ENCODE measurements at places on chromosomes 4 and X.

GRCh38 chr4:106618956-106619355 lies 250.4 kb upstream of the GIMD1 start:
- DNase-seq, result no peak

- no peak for DNase-seq
These were observed 2.2 kb downstream of the RBM10 start for GRCh38 chrX:47146936-47147859.

DNA sequence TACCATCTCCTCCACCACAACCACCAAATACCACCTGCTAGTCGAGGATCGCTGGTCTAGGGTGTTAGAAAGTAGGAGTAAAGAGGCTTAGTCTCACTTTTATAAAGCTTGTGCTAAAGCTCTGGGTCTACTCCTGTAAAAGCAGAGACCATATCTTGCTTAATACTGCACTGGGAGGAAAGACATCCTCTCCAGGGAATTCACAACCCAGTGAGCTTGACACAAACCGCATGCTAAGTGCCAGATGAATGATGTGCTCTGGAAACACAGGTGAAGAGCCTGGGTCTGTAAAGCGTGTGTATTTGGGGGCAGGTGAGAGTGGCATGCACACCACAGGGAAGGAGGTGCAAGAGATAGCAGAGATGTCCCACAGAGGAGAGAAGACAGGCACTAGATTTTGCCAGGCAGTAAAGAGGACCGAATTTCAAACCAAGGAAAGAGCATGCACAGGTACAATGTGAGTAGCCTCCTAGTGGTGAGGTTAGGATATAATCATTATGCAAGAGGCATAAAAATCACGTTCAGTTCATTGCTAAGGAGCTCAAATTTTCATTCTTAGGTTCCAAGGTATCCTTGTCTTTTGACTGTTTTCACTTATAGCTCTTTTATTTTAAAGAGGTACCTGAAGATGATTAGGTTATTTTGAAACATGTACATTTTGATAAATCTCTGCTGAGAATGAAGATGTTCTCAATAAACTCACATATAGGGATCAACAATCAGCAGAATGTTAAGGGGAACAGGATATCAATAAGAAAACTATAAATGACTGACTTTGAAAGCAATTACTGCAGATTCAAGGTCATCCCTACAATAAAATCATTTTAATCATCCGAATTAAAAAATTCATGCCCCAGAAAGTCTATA lies 20.7 kb downstream of the TAPT1 start:
- no peak for DNase-seq

DNA sequence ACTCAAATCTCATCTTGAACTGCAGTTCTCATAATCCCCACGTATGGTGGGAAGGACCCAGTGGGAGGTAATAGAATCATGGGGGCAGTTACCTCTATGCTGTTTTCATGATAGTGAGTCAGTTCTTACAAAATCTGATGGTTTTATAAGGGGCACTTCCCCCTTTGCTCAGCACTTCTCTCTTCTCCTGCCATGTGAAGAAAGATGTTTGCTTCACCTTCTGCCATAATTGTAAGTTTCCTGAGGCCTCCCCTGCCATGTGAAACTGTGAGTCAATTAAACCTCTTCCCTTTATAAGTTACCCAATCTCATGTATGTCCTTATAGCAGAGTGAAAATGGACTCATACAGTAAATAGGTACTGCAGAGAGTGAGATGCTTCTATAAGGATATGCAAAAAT lies 1050.6 kb upstream of the GRIA3 start:
- no peak for DNase-seq

DNA sequence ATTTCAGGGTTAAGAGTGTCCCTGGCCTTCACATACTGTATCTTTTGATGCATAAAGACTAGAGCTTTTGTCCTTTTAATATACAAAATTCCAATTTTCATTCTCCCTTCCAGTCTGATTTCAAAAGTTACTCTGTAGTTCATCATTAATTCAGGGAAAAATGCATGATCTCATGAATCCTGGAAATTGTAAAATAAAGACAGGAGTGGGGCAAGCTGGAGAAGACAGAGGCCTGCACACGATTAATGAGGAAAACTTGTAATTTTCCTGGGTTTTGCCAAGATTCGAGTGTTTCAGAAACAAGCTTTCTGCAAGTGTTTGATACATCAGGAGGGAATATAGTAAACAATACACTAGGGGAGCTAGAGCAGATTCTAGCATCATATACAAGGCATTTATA lies 947.9 kb downstream of the FAT4 start:
- DNase-seq, result no peak

GRCh38 chr4:155407480-155407879 lies 30.7 kb upstream of the MAP9 start:
- DNase-seq, result no peak

GRCh38 chrX:112645774-112646173 lies 34.0 kb downstream of the LHFPL1 start:
- no peak for DNase-seq

DNA sequence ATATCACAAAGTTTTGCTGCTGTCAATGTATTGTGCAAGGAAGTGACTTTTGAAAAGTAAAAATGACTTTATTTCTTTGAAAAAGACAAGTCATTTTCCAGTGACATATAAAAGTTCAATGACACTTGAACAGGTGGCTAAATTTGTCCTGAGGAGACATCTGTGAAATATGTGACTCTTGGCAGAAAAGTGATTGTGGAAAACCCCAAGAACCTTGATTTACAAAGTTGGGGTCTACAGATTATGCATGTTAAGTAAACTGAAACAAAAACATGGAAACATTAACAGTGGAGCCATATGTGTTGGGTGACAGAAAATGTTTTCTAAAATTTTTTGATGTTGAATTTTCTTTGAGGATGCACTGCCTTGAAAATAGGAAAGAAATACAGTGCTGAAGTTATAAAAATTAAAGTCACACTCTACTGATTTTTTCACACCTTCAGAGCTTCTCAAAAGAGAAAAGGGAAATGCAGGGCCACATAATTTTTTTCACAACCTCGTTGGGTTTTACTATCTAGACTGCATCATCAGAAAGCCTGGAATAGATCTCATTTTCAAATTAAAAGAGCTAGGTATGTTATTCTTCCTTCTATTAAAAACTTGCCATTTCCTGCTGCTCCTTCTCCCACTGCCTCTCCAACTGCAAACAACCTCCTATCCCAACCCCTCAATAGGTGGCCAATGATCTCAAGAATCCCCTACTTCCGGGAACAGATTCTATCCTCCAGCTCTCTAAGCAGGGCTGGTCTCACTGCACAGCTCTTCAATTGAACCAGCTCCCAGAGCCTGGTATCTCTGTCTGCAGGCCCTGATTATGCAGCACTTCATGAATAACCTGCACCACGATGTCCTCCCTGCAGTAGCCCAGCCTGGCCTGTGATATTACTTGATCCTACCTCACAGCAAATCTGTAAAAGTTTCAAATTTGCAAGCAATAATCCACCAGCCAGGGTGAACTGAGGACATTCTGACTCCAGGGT lies 570.8 kb upstream of the CPEB2 start:
- DNase-seq, result no peak

- peak; percentile 55 for DNase-seq
These were observed 548 bp downstream of the TLR1 start for GRCh38 chr4:38803833-38804653.

GRCh38 chrX:149950681-149951080 lies 12.4 kb upstream of the EOLA2 start:
- peak; percentile 28 for DNase-seq

- no peak for DNase-seq
These were observed 10.6 kb downstream of the TSPAN6 start for GRCh38 chrX:100625985-100626491.

DNA sequence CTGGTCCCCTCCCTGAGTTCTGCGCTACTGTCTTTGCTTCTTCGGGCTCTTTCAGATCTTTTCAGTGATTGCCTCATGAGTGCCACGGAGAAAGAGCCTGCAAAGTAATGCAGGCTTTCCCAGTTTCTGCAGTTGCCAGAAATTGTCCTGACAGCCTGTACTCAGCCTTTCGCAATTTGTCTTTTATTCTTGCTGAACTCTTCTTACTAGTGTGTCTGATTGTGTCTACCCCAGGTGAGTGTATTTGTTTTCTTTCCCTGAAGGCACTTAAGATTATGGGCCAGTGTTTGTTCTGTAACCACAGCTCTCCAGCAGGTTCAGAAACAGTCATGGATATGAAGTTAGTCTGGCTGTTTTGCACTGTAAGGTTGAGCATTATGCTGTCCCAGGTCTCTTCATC lies 47.1 kb downstream of the FAM193A start:
- DNase-seq, result no peak

- DNase-seq, result peak; percentile 20
These were observed 252.4 kb upstream of the CPEB2 start for GRCh38 chr4:14749910-14750309.

GRCh38 chr4:10171055-10171454 lies 54.5 kb upstream of the WDR1 start:
- DNase-seq, result no peak

DNA sequence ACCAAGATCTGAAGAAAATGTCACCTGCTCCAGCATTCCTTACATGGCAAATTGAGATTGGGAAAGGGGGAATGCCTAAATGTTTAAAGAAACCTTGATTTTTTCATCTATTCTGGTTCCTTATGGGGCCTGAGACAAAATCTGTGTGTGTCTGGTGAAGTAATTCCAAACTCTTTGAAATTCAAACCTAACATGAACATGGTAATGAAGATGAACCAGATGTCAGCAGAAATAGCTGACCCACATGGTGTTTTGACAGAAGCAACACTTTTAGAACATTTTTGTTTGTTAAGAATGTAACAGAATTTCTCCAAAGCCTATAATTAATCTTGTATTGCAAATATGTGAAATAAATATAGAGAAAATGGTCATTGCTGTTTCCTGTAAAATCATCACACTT lies 133.0 kb downstream of the PARM1 start:
- no peak for DNase-seq

- DNase-seq, result no peak
These were observed 81.8 kb upstream of the EFNB1 start for GRCh38 chrX:68746988-68747387.

GRCh38 chrX:8190341-8190830 lies 19.3 kb upstream of the VCX2 start:
- no peak for DNase-seq

All from activated naive CD4-positive, alpha-beta T cell treated with anti-CD3 and anti-CD28 coated beads, Interleukin-2, amount 10 ng/mL, durations not matched to agents 7 days and 5 days (primary cell).